Stimulated activated CD8-positive, alpha-beta memory T cell treated with anti-CD3 and anti-CD28 coated beads, Interleukin-15, amount 100 ng/mL, for 4 hours (primary cell): ENCODE measurements at places on chromosomes 4 and X.

- DNase-seq = no peak
Measured at GRCh38 chrX:117641913-117642656, 474.5 kb downstream of the KLHL13 start.

DNA sequence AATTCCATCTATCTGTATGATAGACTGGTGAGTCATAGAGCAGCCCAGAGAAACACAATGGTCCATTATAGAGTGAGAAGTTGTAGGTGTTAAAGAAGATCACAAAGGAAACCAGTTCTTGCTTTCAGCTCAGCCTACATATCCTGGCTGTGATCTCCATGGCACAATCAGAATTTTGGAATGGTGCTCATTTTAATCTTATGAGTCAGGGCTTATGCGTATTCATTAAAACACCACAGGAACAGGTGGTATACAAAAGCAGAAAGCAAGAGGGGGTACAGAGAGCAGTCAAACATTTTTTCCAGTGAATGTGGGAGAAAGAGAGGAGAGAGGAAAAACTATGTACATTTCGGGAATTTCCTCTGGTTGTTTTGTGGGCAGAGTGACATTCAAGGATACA lies 126.9 kb downstream of the MFAP3L start:
- no peak for DNase-seq

- no peak for DNase-seq
Measured at GRCh38 chr4:84622959-84623358, 40.0 kb downstream of the CDS1 start.

DNA sequence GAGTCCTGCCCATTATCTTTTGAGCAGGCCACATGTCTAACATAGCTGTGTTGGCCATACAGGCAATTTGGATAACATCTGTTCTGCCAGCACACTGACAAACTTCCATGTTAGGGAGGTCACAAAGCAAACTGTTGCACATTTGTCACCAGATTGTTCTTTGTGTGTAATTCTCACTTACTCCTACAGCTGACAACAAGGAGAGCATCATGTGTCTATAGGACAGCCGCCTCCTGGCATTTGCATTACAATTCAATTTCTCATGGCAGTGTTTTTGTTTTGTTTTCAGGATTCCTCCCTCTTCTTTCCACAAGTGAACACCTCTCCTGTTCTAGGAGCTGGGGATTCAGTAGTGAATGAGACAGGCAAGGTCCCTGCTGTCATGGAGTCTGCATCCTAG lies 94.3 kb upstream of the LEF1 start:
- no peak for DNase-seq

- DNase-seq = no peak
Measured at GRCh38 chr4:54228056-54228527, 1.0 kb upstream of the PDGFRA start.

GRCh38 chrX:147180886-147181285 lies 366.3 kb upstream of the CXorf51A start:
- no peak for DNase-seq

GRCh38 chr4:164725066-164725465 lies 28.9 kb upstream of the SMIM31 start:
- DNase-seq = no peak
